Right atrium auricular region (tissue), 2 donors: ENCODE measurements at places on chromosomes 5 and 9. TPM values are rescaled to one million over a fixed set of nuclear protein-coding genes. Genes with fewer than 3 reads are reported as not detected.

- no peak overlapping the region for H3K27ac ChIP-seq
- no peak for DNase-seq
- H3K27me3 ChIP-seq: no peaks in the 10 kb centered on the region
- no peaks in the 10 kb centered on the region for H3K4me1 ChIP-seq
Measured at GRCh38 chr9:17630531-17630949, 51.7 kb downstream of the SH3GL2 start.

GRCh38 chr5:179806250-179807048 lies at the start of gene MGAT4B:
Gene MGAT4B, minus strand, starts transcription at chr5:179806866. Its CDS starts 283 bp downstream, at chr5:179806583.
- no peaks in the 10 kb centered on the region for H3K27me3 ChIP-seq
- H3K36me3 ChIP-seq: no peaks in the 10 kb centered on the region
- peak within 1 kb of the TSS; percentile 92 for H3K27ac ChIP-seq
- H3K4me3 ChIP-seq: peak within 1 kb of the TSS; percentile 92
- no peaks in the 10 kb centered on the region for H3K4me1 ChIP-seq

DNA sequence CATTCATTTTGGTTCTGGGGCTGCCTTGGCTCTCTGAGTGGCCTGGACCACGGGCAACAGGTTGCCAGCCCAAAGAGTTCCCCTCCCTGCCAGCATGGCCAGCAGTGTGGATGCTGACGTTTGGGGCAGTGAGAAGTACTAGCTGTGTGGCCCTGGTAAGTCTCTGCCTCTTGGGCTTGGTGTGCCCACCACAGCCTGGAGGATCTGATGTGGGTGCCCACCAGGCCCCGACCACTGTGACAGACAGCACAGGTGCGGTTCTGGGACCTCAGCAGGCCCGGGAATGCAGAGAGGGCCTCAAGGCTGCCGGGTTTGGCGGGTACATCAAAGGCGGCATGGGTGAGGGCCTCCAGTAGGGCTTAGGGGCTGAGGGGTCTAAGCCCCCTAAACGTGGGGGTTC lies 33.6 kb upstream of the PITX1 start:
- no peak overlapping the region for H3K4me3 ChIP-seq
- no peaks in the 10 kb centered on the region for H3K4me1 ChIP-seq
- no peak for DNase-seq
- H3K27me3 ChIP-seq: no peaks in the 10 kb centered on the region
- H3K36me3 ChIP-seq: no peaks in the 10 kb centered on the region

GRCh38 chr9:136354592-136355085 lies 8.9 kb downstream of the DNLZ start:
- H3K27ac ChIP-seq: peak overlapping the region; percentile 89
- peak; percentile 80 for DNase-seq
- no peaks in the 10 kb centered on the region for H3K4me1 ChIP-seq
- peak overlapping the region; percentile 34 for H3K4me3 ChIP-seq
- H3K36me3 ChIP-seq: peaks cover 18% of the 10 kb centered on the region

DNA sequence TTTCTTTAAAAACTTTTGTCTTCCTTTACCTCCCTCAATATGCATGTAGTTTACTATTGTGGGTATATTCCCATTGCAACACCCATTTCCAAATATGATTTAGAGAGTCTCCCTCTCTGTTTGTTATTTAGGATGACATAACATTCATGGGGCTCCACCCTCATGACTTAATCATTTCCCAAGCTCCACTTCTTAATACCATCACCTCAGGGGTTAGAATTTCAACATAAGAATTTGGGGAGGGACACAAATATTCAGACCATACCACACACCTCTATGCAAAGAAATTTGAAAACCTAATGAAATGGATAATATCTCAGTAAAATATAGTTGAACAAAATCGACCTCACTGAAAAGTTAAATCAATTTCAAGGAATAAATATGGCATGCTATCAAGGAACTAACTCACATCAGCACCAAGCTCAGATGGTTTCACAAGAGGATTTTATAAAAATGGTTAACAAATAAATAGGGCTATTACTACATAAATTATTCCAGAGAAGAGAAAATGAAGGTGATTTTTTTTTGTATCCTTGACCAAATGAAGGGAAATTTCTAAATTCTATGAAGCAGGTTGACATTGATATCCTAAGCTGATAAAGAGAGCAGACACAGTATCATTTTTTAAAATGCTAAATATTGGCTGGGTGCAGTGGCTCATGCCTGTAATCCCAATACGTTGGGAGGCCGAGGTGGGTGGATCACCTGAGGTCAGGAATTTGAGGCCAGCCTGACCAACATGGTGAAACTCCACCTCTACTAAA lies 20.2 kb upstream of the UBTD2 start:
- no peaks in the 10 kb centered on the region for H3K27me3 ChIP-seq
- no peak overlapping the region for H3K27ac ChIP-seq
- H3K36me3 ChIP-seq: no peaks in the 10 kb centered on the region
- H3K4me1 ChIP-seq: no peaks in the 10 kb centered on the region
- H3K4me3 ChIP-seq: no peak overlapping the region
- no peak for DNase-seq

The PCDHGB7 gene
- total RNA-seq: 6.0 TPM
